ENCODE measurements at places on chromosomes 16 and 17.
A peak's percentile ranks its signal among the peaks of the same experiment; 100 is the strongest.

GRCh38 chr17:72931163-72931562 lies 161.3 kb downstream of the SLC39A11 start:
- DNase-seq: peak; percentile 23

DNA sequence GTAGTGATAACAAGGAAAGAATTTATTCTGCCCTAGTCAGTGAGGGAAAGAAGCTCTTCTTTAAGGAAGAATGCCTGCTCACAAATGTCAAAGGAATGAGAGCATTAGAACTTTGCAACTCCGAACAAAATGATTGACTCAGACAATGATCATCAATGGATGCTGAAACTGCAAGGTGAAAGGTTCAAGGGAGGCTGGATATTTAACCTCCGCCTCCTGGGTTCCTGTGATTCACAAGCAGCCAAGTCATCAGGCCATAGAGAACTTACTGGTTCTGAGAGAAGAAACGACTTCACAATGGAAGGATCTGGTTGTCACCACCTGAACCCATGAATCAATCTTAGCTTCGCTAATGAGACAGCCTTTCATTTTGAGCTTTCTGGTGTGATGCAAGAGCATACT lies 16.0 kb upstream of the SCNN1B start:
- no peak for DNase-seq

DNA sequence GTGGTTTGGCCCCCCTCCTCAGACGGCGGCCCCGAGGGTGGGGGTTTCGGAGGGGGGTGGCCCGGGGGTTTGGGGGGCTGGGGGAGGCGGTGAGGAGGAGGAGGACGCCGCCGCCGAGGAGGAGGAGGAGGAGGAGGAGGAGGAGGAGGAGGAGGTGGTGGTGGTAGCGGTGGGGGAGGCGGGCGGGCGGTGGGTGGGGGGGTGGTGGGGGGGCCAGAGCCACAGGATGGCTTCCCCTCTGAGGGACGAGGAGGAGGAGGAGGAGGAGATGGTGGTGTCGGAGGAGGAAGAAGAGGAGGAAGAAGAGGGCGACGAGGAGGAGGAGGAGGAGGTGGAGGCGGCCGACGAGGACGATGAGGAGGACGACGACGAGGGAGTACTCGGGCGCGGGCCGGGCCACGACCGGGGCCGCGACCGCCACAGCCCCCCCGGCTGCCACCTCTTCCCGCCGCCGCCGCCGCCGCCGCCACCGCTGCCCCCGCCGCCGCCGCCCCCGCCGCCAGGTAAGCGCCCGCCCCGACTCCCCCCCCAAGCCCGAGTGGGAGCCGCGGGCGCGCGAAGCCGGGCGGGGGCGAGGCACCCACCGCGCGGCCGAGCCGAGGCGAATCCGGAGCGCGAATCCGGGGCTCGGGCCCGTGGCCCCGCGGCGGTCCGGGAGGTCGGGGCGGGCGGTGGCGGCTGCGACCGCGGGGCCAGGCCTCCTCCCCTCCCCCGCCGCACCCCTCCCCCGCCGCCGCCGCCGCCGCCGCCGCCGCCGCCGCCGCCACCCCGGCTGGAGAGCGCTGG lies 3.8 kb upstream of the CHD3 start:
- no peak for DNase-seq

GRCh38 chr17:39400547-39401411 lies 647 bp downstream of the FBXL20 start:
- peak; percentile 4 for DNase-seq

DNA sequence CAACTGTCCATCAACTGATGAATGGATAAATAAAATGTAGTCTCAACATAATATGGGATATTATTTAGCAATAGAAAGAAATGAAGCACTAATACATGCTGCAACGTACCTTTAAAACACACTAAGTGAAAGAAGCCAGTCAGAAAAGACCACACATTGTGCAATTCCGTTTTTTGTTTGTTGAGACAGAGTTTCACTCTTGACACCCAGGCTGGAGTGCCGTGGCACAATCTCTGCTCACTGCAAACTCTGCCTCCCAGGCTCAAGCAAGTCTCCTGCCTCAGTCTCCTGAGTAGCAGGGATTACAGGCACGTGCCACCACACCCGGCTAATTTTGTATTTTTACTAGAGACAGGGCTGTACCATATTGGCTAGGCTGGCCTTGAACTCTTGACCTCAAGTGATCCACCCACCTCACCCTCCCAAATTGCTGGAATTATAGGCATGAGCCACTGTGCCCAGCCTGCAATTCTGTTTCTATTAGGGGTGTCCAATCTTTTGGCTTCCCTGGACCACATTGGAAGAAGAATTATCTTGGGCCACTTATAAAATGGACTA lies 40.1 kb downstream of the SCNN1B start:
- DNase-seq: no peak

- DNase-seq: no peak
Observed at GRCh38 chr17:60039847-60040442, 38.8 kb downstream of the HEATR6 start.

DNA sequence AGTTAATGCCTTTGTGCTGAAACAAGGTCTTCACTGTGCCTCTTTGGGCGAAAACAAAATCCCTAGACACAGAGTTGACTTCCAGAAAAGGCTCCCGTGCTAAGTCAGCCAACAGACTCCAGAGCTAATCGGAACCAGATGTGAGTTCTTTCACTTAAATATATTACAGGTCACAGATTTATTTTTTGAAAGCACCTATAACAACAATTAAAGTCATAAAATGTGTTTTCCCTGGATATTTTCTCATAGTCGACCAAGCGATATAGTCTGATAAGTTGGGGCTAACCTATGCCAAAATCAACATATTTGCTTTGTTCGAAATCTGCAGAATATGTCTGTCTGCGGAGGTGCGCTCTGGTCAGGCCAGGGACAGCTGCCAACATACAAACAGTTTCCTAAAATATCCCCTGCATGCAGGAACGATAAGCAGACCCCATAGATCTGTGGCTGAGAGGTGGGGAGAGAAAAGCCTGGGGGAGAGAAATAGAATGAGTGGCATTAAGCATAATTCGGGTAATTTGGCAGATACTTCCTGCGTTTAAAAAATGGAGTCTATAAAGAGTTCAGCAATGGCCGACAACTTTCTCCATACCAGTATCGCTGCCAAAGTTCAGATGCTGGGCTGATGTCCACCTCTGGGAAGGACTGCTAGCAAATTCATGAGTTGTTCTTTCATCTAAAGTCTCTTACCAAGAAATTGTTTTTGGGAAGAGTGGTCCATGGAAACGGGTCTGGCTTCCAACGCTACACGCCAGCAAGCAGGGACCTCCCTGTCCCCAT lies 50.8 kb upstream of the MYH10 start:
- no peak for DNase-seq

DNA sequence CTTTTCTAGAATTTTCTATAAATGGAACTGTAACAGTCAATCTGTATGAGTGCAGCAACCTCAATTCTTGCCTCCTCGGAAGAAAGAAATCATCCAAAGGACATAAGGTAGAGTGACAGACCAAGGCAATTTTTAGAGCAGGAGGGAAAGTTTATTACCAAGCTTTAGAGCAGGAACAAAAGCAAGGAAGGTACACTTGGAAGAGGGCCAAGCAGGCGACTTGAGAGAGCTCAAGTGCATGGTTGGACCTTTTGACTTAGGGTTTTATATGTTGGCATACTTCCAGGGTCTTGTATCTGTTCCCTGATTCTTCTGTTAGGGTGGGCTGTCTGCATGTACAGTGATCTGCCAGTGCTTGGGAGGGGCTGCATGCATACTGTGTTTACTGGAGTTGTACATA lies 50.3 kb downstream of the SCNN1G start:
- DNase-seq: no peak

DNA sequence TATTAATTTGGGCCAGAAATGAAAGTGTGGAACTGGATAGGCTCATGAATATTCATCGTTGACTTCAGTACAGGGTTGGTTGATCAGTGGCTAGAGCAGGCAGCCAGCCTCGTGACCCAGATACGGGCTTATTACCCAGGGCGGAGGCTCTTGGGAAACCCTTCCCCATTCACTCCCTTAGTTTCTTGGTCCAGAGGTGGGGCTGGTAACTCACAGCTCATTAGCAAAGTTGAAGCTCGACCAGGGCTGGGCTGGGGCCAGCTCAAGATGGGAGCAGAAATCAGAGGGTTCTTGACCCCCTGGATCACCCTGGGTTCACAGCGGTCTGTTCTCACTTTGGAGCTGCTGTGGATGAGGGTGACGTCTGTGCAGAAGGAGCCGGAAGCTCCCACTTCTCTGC lies 44.6 kb upstream of the GSE1 start:
- no peak for DNase-seq

DNA sequence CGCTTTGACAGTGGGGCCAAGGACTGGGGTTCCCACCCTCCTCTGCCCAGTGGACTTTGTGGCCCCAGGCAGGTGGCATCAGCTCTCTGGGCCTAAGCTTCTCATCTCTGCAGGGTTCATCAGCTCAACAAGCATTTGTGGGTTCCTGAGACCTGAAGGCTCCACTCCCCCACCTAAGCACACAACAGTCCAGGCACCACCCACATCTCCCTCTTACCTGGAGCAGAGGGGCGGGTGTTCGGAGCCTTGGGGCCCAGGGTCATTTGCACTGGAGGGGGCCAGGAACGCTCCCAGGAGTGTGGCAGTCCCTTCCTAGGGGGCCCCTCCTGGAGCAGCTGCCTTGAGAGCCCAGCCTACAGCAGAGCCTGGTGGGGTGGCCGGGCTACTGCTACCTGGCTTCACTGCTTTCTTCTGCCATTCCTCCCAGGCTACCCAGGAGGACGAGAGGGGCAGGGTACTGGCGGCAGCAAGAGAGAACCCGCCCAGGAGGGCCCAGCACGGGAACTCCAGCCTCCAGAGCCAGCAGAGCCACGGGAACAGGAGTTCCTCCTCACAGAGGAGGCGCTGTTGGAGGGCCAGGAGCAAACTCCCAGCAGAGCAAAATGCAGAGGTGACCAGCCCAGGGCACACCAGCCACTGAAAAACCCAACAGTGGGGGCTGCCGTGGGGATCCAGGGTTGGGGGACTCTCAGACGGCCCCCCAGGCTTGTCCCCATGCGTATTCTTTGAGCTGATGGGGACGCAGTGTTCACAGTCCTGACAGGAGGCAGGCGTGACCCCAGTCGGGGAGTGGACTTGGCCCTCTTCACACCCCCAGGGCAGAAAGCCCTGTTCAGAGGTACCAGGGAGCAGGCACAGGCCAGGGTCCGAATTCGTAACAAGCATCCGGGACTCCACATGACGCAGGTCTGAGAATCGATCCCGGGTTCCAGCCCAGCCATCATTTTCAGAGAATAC lies 35.1 kb upstream of the SLC38A10 start:
- DNase-seq: no peak

- no peak for DNase-seq
Observed at GRCh38 chr17:66976379-66976663, 11.8 kb downstream of the CACNG4 start.

DNA sequence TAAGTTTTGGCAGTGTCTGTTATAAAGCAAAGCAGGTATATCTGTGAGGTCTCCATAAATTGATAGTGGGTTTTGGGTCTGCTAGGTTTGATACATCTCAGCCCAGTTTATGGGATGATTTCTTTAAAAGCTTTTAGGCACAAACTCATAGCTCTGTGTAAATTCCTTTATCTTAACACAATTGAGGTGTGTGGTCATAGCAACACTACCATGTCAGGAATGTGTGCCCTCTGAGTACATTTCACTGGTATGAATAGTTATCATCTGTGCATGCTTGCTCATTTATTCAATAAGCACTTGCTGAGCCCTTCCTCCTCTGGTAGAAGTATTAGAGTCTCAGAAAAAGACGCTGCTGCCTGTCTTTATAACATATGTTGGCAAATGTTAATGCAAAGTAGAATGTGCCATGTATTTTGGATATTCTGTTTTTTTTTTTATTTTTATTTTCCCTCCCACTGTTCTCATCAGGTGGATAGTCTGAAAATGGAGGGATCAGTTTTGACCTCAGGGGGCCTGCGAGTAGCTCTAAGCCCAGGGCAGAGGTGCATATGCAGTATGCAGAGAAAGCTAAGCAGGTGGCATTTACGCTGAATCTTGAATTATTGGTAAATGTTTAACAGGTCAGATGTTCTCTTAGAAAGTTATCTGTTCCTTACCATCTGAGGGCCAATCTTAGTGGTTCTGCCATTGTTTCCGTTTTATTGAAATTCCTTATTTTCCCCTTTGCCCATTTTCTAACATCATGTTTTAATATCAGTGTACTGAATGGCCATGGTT lies 90.7 kb downstream of the WNT3 start:
- DNase-seq: no peak

- no peak for DNase-seq
Observed at GRCh38 chr16:63655846-63656245, 1466.0 kb downstream of the CDH11 start.

Data from NCI-H774 (cell line).